ENCODE measurements at places on chromosomes 1 and 21.

DNA sequence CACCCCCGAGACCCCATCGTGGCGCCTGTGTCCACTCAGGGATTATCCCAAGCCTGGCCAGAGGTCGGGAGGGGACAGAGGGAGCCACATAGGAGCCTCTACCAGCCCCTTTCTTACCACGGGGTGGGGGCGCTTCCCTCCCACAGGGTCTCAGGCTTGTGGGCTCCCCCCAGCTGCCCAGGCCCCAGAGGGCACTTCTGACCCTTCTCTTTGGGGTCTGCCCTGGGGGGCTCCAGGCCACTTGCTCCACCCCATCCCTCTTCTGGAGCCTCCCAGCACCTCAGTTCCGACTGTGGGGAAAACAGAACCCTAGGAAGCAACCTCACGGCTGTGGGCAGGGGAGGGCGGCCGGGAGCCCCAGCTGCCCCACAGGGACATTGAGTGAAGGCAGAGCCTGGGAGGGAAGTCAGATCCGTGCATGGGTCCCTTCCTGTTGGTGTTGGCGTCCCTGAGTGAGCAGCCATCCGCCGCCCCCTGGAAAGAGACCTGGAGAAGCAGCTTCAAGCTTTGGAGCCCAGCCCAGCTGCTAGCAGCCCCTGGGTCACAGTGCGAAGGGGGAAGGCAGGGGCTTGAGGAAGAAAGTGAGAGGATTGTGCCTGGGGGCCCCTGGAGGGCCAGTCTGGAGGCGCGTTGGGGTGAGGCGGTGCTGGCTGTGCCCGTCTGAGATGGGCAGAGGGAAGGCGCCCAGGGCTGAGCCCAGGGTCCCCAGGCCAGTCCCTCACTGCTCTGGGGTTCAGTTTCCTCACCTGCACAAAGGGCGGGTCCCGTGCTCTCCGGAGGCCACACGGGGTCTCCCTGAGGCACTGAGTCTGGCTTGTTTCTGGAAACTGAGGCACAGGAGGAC lies 22.1 kb downstream of the RRP1 start:
- peak; percentile 70 for DNase-seq

GRCh38 chr1:145891587-145892485 lies 6.2 kb upstream of the ANKRD35 start:
- peak; percentile 99 for DNase-seq

- no peak for DNase-seq
These were observed 109.1 kb upstream of the HOOK1 start for GRCh38 chr1:59705466-59706302.

- no peak for DNase-seq
These were observed 42.1 kb upstream of the DIP2A start for GRCh38 chr21:46416551-46416950.

DNA sequence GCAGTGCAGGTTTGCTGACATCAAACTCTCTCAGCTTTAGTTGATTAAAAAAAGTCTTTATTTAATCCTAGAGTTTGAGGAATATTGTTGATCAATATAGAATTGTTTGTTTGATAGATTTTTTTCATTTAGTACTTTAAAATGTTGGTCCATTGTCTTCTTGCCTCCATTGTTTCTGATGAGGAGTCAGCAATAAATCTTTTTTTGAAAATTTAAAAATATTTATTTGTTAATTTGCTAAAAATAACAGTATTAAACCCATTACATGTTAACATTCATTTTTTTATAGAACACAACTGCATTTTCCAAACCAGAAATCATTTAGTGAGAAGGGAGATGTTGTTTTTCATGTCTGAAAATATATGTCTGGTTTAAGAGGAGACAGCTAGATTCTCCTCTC lies 173.8 kb upstream of the USP24 start:
- no peak for DNase-seq

DNA sequence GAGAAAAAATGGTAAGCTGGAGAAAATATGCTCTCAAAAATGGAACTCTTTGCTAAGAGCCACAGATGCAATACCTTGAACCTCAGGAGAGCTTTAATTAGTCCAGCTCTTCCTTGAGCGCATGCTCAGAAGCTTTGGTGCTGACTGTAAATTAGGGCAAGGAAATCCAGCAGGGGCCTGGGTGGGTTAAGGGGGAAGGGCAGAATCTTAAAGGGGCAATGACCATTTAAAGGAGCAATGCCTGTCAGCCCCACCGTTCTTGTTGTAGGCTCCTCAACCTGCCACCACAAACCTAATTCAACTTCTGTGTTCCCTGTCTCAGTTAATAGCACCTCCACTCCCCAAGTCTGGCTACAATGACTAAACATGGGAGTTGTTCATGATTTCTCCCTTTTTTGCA lies 6.8 kb upstream of the SLC22A15 start:
- DNase-seq: no peak

- DNase-seq: no peak
These were observed 838.9 kb downstream of the USP25 start for GRCh38 chr21:16568661-16569060.

DNA sequence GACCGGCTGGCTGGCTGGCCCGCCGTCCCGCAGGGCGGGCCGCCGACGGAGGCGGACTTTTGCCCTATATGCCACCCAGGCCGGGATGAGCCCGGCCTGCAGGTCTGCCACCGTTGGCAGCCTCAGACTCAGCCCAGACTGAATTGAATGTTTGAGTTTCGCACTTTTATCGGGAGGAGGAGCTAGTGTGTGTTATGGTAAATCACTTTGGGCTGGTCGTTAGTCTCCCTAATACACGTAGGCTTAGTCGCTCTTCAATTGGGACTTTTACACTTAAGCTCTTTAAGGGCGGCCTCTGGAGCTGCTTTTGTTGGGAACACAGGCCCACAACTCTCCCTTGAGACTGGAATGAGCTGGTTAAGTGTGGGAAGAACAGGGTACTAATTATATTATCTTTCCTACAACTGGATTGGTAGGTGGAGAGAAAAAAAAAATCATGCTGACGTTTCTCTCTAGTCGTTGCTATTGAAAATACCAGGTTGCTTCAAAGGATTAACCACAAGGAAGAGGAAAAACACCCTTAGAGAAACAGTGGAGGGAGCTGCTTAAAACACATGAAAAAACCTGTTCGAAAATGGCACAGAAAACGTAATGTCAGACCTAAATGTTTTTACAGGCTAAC lies 1.4 kb upstream of the IRF2BP2 start:
- peak; percentile 91 for DNase-seq

DNA sequence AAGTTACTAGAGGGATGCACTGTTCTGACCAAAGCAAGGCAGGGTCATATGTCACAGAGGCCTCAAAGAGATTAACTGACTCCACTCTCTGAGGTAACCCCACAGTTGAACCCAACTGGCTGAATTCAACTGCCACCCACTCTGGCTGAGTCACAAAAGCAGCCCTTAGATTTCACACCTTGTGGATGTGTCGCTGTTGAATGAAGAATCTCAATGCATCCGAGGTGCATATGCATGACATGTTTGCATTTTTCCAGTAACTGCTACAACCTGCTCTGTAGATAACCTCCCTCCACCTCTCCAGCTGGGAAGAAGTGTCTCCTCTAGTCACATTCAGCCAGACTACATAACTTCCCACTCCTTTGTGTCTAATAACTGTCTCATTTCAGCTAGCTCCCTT lies 27.9 kb upstream of the KIF21B start:
- DNase-seq: no peak

GRCh38 chr1:46691997-46692790 lies 20.5 kb downstream of the TEX38 start:
- DNase-seq: no peak

DNA sequence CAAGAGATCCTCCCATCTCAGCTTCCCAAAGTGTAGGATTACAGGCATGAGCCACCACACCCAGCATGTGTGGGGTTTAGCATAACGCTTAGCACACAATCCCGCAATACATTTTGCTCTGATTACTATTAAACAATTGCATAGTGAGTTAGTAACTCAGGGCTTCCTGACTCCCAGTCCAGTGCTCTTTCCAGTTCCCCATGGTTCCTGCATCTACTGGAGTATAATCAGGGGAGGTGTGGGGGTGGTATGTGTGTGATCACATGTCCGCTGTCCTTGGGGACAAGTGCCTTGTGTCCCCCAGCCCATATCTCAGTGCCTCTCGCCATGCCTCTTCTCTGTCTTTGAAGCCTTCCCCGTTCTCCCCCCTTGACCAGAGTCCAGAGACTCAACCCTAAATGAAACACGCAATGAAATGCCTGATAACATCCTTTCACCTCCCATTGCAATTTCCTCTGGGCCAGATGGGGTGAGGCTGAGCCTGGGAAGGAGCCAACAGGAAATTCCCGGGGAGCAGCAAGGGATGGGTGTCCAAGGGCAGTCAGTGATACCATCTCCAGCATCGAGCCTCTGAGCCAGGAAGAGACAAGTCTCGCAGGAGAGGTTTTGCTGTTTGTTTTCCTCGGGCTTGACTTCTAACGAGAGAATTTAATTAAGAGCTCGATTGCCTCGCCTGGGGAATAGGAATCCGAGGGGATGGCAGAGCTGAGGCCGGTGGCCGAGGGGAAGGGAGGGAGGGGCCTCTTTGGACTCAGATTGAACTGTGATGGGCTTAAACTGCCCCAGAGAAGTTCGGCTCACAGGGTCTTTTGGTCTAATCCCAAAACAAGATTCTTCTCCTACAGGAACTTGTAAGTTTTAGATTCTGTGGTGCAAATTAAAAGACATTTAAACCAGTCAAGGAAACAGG lies 7.7 kb upstream of the HTR1D start:
- DNase-seq: no peak

- DNase-seq: no peak
These were observed 152.2 kb upstream of the LMO4 start for GRCh38 chr1:87176514-87176913.

- no peak for DNase-seq
These were observed 48.0 kb downstream of the DYRK1A start for GRCh38 chr21:37414292-37415253.

DNA sequence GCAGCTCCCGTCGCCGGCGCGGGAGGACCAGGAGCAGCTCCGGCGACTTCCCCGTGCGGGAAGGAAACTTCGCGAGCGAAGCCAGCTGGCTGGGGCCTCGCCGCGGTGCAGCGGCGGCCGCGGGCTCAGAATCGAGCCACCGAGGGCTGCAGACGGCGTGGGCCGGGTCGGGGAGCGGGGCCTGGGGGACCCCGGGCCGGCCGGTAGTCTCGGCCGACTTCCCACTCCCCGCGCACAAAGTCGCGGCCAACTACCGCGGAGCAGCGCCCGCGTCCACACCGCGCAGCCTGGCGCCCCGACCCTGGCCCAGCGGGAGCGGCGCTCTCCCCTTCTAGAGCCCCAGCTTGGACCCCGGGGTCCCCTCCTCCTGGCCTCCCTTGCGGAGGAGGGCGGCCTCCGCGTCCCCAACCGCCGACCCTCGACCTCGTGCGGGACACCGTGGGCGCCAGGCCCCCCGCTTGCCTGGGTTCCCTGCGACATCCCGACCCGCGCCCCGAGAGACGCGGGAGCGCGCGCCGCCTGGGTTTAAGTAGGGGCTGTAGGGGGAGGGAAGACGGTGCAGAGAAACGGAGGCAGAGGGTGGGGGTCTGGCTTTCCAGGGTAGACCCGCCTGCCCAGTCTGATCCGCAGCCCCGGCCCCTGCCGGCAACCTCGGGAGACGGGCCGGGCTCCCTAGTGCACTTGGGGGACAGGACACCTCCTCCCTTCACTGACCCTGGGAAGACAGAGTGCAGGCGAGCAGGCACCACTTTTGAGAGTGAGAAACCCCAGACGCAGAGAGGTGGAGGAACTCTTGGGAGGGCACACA lies 4.7 kb downstream of the PRDM16 start:
- no peak for DNase-seq

DNA sequence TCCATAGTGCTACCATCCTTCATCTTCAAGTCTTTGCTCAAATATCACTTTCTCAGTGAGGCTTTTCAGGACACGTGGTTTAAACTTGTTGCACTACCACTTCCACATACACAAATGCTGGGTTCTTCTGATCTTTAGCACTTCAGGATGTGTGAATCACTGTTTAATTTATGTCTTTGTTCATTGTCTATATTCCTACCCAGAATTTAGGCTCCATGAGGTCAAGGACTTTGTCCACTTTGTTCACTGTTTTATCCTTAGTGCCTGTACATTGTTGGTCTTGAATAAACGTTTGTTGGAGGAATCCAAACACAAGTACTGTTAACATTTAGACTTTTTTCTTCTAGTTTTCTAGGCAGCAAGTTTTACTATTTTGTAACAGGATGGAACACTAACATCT lies 42.6 kb upstream of the RALGPS2 start:
- no peak for DNase-seq

DNA sequence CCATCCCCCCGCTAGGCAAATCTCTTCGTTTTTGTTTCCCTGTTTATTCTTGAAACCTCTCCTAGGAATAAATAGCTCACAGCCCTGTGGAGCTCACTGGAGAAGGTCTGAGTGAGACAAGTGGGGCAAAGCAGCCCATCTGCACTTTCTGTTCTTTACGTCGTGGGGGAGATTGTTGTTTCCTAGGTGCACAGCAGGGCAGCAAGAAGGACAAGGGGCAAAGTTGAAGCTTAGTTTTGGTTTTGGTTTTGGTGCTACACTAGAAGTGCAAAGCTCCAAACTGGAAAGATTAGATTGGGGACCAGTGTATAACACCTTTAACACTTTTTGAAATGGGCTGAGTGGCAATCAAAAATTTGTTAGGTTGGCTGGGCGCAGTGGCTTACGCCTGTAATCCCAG lies 76.6 kb downstream of the GPR88 start:
- DNase-seq: no peak

GRCh38 chr1:239912471-239912870 lies 179.2 kb upstream of the FMN2 start:
- no peak for DNase-seq

- peak; percentile 73 for DNase-seq
These were observed 143.9 kb downstream of the CLIC6 start for GRCh38 chr21:34812504-34813265.

DNA sequence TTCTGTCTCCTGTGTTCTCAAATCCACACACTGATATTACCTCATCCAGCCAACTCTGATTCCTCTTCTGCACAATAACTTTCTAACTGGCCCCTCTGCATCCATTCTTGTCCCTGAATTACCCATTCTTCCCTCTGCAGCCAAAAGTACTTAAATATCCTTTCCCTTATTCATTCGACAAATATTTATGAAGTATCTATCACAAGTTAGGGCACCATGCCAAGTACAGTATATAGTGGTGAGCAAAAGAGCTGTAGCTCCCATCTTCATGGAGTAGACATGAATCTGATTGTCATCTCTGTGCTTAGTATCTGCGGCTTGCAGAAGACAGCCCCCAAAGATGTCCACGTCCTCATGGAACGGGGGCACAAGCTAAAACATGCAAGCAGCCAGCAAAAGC lies 316.8 kb downstream of the SETD4 start:
- peak; percentile 7 for DNase-seq

GRCh38 chr1:212964102-212964501 lies 13.8 kb downstream of the VASH2 start:
- no peak for DNase-seq

DNA sequence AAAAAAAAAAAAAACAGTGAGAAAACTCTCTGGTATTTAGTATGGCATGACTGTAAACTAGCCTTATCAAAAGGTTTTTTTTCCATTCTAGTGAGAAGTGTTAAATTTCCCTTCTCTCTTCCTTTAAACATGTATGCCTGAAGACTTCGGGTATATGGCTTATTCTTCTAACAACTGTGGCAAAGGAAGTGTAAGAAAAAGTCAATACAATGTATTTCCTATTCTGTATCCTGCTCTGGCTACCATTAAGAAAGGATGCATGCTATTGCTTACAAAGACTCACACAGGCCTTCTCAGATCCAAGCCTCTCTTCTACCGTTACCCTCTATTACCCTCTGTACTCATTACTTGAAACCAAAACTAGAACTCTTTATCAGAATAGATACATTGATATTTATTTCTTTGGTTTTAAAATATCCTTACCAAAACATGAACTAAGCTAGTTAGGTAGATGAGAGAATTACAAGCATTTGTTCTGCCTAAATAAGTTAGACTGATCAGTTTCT lies 8.4 kb downstream of the CEPT1 start:
- DNase-seq: no peak

Data from NCI-H345 (cell line).